ENCODE measurements at places on chromosomes 1 and 21.

GRCh38 chr1:35371506-35371905, 103.0 kb downstream of the ZMYM4 start:
- DNase-seq = no peak

DNA sequence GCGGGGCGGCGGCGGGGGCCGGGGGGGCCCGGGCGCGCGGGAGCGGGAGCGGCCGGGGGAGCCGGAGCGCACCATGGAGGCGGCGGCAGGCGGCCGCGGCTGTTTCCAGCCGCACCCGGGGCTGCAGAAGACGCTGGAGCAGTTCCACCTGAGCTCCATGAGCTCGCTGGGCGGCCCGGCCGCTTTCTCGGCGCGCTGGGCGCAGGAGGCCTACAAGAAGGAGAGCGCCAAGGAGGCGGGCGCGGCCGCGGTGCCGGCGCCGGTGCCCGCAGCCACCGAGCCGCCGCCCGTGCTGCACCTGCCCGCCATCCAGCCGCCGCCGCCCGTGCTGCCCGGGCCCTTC, 546 bp downstream of the SKI start:
- DNase-seq = no peak

- DNase-seq = no peak
Observed at GRCh38 chr1:65196926-65197325, 48.9 kb downstream of the AK4 start.

DNA sequence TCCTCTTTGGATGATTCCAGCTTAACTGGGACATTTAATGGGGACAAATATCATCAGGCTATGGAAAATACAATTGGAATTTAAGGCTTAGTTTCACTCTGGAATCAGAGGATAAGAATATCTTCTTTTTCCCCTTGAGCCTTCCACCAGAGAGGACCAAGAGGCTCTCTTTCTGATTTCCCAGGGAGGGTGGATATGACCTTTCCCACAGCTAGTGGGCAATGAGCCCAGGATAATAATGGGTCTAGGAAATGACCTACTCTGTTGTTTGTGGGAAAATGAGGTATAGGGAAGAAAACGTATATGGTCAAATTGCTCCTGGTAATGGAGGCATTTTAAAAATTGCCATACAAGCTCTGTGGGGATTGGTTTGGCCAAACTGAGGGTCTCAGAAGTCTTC, 1.9 kb downstream of the OR6Y1 start:
- DNase-seq = no peak

DNA sequence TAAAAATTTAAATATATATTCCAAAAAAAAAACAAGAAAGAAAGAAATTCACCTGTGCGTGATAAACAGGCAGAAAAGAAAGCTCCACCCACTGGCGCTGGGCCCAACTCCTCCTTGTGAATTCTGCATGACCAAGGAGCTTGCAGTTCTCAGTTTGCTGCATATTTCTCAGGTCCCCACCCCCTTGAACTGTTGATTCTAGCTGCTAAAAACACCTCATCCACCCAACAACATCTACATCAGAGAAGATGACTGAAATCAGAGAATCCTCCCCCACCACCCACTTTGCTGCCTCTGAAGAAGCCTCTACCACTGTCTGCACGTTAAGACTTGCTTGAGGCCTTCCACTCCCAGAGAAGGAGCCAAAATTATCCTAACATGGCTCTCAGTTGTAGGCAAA, 104.8 kb downstream of the RGS2 start:
- no peak for DNase-seq

- no peak for DNase-seq
Observed at GRCh38 chr1:50705041-50705440, 255.0 kb downstream of the FAF1 start.

GRCh38 chr1:33429856-33430691, 821 bp downstream of the PHC2 start:
- no peak for DNase-seq

GRCh38 chr1:55053265-55053954, 14.1 kb downstream of the PCSK9 start:
- DNase-seq = no peak

GRCh38 chr1:63772201-63772600, 1.6 kb upstream of the ROR1 start:
- no peak for DNase-seq

DNA sequence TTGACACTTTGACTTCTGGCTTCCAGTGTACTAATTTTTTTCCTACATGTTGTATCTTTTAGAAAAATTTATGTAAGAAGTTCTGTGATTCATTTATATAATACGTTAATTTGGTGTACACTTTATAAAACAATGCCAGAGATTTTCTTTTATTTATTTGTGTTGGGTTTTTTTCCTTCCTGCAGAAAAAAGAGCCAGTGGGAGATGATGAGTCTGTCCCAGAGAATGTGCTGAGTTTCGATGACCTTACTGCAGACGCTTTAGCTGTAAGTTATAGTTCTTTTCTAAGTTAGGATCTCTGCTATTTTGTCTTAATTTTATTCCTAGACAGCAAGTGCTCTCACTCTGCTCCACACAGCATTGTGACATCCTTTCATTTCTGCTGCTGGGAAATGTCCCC, 14.4 kb downstream of the SARS1 start:
- no peak for DNase-seq

- no peak for DNase-seq
Observed at GRCh38 chr1:156852418-156852874, 6.5 kb downstream of the INSRR start.

DNA sequence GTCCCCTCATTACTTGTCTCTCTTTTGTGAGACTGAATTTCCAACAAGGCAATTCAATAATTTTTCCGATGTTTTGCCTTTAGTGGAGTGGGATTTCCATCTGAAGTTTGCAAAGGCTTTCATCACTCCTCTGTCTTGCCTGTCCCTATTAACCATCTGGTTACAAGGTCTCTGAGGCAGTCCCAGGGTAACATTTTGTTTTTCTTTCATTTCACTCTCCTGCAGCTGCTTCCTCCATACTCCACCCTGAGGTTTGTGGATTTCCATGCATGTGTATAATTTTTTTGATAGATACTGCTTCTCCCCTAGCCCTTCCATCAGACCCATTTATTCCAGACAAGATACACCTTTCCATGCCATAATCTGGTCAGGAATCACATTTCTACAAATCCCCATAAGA, 366.8 kb downstream of the PTBP2 start:
- no peak for DNase-seq

DNA sequence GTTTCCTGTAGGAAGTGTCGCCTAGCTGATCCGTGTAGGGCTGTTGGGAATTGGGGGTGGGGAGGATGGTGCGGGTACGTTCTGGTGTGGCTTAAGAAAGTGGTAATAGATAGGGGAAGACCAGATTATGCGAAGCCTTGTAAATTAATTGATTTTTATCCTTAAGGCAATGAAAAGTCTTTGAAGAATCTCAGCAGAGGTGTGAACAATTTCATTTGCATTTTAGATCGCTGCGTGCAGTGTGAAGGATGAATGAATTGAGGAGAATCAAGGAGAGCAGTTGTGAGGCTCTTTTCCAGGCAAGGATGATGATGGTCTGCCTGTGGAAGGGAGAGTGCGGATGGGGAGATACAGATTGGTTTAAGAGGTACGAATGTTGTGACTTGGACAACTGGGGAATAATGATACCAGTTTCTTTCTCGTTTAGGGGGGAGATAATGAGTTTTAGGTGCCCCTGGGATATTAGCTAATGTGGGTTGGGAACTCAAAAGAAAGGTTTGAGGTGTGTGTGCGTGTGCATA, 813 bp upstream of the DEDD start:
- DNase-seq = no peak

- DNase-seq = peak; percentile 53
Observed at GRCh38 chr1:46446646-46447498, 42.8 kb upstream of the DMBX1 start.

DNA sequence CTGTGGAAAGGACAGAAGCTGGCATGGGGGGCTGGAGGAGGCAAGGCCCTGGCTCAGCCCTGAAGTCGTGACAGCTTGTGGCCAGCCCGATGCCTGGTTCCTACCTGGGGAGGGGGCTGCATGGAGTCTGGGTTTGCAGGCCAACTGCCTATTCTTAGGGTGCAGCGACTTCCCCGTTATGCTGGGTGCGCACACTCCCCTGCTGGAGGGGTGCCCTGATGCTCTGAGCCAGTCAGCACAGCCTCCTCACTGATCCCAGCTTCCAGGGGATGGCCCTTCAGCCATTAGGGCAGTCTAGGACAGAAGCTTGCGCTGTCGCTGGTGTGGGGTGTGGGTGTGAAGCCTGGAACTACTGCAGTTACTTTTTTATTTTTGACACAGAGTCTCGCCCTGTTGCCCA, 30.0 kb upstream of the SLC19A1 start:
- DNase-seq = no peak

DNA sequence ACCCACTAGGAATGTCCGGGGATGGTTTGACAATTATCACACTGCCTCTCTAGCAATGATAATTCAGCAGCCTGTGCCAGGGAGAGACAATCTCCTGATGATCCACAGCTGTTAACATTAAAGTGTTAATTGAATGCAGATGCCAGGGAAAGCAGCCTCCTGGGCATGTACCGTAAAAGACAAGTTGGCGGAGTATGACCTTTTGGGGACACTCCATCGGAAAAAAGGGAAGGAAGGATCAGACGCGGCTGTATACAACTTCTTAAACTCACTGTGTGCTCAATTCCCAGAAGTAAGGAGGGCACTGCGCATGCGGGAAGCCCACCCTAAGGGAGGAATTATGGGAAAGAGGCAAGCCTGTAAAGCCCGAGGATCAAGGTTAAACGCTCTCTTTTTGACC, 62.6 kb downstream of the MAP3K7CL start:
- DNase-seq = no peak

DNA sequence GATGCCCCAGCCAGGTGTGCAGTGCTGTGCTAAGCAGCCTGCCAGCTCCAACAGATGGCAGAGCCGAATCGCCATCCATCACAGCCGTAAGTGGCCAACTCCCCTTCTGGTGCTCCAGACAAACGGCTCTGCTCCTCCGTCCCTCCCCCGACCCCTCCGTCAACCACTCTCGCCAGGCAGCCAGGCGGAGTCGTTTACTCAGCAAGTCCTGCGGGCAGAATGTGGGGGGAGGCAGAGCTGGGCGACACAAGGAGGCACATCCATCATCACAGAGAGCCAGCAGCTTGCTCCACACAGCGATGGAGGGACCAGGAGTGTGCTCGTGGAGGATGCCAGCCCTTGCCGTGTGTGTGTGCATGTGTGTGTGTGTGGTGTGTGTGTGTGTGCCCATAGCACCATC, 206.6 kb upstream of the GRIK3 start:
- no peak for DNase-seq

DNA sequence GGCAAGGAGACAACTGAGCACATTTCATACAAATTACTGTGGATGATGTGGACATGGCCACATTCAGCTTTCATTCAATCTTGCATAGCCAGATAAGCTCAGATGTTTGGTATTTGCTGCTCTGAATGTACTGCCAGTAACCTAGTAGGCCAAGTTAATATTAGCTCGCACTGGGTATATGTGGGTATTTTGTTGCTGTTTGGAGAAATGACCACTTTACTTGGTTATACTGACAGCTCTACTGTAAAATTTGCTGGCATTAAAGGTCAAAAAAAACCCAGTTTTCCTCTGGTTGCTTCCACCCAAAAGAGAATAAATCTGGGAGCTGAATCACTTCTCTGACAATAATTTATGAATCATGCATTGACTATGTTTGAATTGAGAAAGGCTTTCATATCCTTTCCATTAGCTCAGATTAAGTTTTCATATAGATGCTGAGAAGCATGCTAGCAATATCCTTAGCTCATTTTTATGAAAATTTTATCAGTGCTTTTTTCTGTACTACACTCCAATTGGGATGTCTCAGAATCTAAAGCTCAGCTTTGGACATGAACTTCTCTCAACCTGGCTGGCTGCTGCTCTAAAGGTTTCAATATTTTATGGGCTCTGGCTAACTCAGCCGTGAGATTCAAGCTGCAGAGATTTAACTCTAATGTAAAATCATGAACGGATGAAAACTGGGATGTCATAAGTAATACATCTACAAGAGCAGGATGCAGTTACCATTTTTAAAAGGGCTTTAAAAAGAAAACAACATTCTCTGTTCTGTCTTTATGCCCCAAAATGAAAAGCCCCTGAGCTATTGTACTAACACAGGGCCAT, 330.0 kb downstream of the BARHL2 start:
- DNase-seq = no peak

- DNase-seq = no peak
Observed at GRCh38 chr1:22780696-22781095, 70.1 kb downstream of the EPHB2 start.

GRCh38 chr1:41653574-41653973, 169.1 kb upstream of the EDN2 start:
- no peak for DNase-seq

DNA sequence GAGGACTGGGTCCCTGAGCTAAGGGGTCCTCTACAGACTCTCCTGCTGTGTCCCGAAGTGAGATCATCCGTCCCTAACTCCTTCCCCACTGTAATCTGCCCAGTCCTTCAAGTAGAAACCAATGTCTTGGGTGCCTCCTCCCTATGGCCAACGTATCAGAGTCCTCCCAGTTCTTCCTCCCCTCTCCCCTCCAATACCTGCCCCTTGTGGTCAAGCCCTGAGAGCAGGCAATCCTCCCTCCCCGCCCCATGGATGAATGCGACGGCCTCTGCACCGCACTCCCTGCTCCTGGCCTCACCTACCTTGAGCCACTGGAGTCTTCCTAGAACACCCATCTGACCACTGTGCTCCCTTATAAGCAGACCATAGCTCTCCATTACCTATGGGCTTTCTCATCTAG, 31.1 kb downstream of the HTR6 start:
- no peak for DNase-seq

GRCh38 chr21:45021428-45022347, 52.7 kb upstream of the ADARB1 start:
- no peak for DNase-seq
